SW480 (cell line): ENCODE measurements at places on chromosomes 12 and 14.

DNA sequence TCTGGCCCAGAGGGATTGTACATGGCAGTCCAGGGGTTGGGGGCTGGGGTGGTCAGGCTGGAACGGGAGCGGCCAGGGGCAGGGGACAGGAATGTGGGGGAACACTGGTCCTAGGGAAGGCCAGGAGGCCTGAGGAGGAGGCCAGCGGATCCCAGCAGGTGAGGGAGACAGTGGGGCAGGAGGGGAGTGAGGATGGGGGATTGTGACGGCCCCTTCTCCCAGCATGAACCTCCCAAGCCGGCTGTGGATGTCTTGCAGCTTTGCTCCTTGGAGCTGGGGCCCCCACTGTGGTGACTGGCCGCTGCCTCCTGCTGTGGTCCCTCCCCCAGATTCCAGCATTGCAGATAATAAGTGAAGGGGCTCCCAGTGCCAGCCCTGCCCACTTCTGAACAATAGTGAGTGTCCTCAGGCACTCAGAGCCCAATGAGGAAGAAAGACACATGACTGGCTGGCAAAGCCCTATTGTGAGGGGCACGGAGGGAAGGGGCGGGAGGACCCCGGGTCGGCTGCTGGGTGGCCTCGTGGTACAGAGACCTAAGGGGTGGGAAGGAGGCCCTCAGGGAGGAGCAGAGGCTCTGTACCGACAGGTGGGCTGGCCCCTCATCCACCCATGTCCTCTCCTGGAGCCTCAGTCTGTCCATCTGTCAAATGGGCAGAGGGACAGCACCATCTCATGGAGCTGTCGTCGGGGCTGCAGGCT, 215.0 kb downstream of the KIF26A start:
- no peak for DNase-seq

- peak; percentile 46 for DNase-seq
Observed at GRCh38 chr12:89706986-89707702, 1.5 kb downstream of the ATP2B1 start.

DNA sequence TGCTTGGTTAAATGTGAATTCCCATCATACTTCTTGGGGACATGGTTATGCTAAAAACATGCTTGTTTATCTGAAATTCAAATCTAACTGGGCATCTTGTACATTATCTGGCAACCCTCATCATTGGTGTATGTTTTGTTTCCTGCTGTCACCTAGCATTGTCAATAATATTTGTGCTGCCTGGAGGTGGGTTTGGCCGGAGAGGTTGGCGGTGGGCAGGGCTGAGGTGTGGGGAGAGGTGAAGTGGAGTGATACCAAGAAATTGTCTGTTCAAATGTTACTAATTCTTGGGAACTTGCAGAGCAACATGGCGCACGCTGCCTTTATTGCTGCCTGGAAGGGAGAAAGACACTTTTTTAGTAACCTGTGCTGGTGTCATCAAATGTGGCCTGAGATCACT, 280.5 kb downstream of the VRK1 start:
- no peak for DNase-seq

GRCh38 chr14:105862581-105863239, 336.3 kb downstream of the TMEM121 start:
- no peak for DNase-seq

DNA sequence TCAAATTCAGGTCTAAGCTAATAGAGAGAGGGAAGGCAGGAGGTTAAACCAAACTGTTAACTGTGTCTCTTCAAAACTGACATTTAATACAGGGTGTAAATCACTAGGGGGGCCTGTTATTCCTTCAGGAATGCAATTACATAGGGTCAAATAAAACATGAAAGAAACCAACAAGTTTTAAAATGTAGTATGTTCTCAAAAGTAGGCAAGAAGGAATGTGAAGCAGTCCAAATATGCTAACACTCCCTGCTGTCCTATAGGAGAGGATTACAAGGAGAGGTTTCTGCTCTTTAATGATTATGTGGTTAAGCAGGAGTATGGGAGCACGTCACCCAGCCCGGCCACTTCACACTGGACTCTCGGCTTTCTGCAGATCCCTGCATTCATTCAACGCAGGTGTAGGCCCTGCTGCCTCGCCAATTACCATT, 42.5 kb upstream of the BMP4 start:
- peak; percentile 92 for DNase-seq

GRCh38 chr12:3998397-3998796, 125.2 kb upstream of the PARP11 start:
- DNase-seq = no peak

- DNase-seq = peak; percentile 57
Observed at GRCh38 chr14:99971087-99971940, 93.9 kb upstream of the EVL start.

- DNase-seq = peak; percentile 25
Observed at GRCh38 chr12:98645572-98646067, 530 bp downstream of the APAF1 start.

- DNase-seq = no peak
Observed at GRCh38 chr12:13503094-13503835, 306.7 kb downstream of the EMP1 start.

DNA sequence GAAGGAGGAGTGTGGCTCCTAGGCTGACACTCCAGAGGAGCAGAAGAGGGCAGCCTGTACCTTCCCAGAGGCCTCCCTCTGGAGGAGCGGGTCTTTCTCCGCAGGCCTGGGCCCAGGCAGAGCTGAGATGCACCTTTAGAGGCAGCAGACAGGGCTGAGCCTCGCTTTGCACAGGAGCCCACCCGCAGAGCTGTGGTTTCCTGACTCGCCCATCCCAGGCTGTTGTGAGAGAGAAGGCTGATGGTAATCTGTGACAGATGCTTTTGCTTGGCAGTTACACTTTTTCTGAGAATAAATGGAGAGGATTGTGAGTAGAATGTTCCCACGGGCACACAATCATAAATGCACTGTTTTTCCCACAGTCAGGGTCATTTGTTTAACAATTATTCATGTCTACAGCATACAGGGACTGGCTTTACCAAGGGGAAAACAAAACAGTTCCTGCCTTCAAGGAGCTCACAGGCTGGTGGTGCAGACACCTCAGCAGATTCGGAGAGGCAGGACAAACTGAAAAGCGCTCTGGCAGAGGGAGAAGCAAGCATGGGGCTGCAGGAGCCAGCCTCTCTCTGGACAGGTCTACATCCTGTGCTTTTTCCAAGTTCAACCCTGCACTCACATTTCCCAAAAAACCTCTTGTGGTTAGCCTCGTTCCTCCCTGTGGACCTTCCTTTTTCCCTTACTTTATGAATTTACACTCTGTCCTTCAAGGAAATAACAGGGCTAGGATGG, 13.9 kb downstream of the EVL start:
- DNase-seq = peak; percentile 14

- DNase-seq = peak; percentile 64
Observed at GRCh38 chr12:124767066-124767821, 96.4 kb downstream of the SCARB1 start.

GRCh38 chr14:95033682-95034632, 123.4 kb downstream of the DICER1 start:
- no peak for DNase-seq

DNA sequence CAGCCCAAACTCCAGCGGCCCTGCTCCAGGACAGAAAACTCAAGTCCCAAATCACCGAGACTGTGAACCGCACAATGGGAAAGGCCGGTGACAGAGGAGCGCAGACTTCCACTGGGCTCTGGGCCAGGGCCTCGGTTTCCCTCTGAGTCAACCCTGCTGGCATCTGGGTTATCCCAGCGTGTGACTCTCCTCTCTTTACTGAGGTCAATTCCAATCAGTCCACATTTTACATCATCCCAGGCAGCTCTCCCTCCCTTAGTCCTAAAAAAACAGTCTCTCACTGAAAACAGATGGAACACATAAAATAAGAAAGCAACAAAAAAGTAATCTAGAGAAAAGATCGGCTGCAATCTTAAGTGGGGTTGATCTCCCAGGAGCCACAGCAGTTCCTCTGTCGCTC, 36.9 kb downstream of the ITPK1 start:
- no peak for DNase-seq

DNA sequence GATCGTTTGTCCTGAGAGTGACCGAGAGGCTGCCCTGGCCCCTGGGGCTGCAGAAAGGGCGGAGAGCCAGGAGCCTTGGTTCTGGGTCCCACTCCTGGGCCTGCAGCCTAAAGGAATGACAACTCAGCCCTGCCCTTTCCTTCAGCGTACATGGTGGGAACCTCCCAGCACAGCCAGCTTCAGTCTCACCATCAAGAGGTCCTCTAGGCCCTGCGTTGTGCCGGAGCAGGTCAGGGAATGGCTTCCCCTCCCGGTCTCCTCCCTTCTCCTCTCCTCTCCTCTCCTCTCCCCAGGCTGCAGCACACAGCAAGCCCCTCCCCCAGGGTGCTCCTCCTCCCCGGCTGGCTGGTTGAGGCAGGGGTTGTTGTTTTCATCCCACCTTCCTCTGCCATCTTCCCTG, 44.6 kb upstream of the TUNAR start:
- no peak for DNase-seq

GRCh38 chr12:34030591-34030990, 8.3 kb downstream of the ALG10 start:
- no peak for DNase-seq

DNA sequence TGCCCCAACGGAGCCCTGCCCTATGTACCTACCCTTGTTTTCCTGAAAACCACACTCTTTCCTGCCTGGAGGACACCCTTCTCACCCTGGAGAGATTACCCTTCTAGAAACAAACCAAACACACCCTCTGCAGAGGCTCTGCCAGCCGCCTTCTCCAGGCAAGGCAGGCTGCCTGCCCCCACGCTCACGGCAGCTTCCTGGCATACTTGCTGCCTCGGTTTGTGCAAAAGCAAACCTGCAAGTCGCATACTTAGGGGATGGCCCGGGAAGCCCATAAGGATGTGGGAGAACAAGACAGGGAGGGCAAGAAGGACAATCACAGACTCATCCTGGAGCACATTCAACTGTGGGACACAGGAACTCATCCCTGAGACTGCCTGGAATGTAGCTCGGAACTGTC, 154.0 kb upstream of the DIO3 start:
- no peak for DNase-seq

DNA sequence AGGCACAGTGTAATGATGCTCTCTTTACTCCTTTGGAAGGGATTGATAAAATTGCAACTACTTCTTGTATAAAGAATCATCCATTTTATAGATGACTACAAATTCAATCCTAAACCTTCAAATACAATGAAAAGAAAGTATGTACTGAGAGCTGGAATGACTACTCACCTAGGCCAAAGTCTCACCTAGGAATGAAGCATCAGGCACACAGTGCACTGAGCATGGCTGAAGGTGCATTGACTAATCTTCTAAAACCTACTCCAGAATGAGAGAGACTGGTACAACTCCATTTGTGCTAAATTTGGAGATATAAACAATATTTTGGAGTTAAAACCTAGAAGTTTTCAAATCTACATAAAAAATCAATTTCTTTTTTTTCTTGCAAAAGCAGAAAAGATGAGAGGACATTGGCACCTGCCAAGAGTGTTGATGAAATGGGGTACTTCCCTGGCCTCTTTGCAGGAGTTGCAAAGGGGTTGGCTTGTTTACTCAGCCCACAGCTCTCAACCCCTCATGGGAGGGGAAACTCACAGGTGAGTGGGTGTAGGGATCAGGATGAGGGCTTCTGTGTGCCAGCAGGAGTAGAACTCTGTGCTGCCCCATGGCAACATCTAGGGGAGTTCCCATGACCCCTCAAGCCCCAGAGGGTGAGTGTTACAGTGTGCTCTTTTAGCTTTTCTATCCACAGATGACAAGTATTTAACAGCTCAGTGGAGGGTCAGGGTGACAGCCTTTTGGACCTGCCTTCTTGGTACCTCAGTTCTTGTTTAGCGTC, 31.3 kb downstream of the CLECL1 start:
- DNase-seq = no peak

GRCh38 chr14:79581912-79582576, 629.3 kb downstream of the DIO2 start:
- no peak for DNase-seq

DNA sequence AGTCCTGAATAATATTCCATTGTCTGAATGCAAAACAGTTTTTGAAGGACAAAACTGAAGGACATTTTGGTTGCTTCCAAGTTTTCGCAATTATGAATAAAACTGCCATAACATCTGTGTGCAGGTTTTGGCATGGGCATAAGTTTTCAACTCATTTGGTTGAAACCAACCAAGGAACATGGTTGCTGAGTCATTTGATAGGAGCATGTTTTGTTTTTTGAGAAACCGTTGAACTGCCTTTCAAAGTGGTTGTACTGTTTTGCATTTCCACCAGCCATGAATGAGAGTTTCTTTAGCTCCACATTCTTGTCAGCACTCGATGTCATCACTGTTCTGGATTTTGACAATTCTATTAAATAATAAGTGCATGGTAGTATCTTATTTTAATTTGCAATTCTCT, 23.0 kb upstream of the GSG1 start:
- DNase-seq = no peak

GRCh38 chr14:48584031-48584430, 908.6 kb upstream of the MDGA2 start:
- DNase-seq = peak; percentile 9

GRCh38 chr12:58413794-58414193, 472.4 kb downstream of the ATP23 start:
- no peak for DNase-seq

GRCh38 chr14:34113005-34113511, 162.2 kb upstream of the EGLN3 start:
- peak; percentile 21 for DNase-seq

GRCh38 chr12:10661338-10661737, 12.5 kb downstream of the STYK1 start:
- DNase-seq = no peak

DNA sequence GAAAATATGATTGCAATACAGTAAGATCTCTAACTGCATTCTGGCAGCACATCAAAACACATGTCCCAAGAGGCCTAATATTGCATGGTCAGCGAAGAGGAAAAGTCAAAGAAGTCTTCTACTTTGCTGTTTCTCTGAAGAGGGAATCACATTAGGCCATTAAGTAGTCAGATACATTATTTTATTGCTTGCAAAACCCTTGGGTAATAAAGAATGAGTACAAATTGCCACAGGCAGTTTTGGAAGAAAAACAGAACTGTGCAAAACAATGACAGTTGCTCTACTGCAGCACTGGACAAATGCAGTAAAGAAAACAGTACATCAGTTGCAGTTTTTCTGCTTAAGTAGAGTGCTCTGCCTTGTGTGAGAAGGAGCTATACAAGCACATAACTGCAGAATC, 211.9 kb downstream of the MED13L start:
- no peak for DNase-seq

DNA sequence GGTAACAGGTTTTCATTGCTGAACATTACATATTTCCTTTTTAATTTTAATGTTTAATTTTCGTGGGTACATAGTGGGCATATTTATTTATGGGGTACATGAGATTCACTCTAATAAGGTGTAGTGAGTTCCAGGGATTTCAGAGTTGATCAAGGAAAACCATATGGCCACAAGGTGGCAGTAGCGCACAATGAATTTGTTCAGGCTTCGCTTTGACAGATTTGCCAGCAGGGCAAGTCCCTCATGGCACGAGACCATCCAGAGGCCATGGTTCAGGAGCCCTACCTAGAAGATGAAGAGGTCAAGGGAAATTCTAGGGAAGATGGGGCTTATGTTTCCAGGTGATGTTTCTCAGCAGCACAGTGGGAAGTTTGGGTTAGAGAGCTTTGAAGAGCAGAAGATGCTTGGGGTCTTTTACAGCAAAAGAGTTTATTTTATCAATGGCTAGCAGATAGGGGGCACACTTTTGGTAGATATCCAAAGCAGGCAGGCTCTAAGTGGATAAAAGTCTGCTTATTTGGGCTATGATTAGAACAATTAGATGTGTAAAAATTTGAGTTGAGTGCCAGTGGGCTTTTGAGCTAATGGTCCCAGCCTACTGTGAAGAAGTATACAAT, 1004.4 kb downstream of the AACS start:
- peak; percentile 20 for DNase-seq

GRCh38 chr14:101134851-101135433, 231.4 kb upstream of the RTL1 start:
- no peak for DNase-seq

GRCh38 chr12:51496895-51497294, 72.3 kb downstream of the SLC4A8 start:
- DNase-seq = no peak

- no peak for DNase-seq
Observed at GRCh38 chr12:24488091-24488596, 460.8 kb downstream of the BCAT1 start.
